ENCODE measurements at places on chromosomes 1 and 21.

- no peak for DNase-seq
Observed at GRCh38 chr1:49293016-49293415, 516.3 kb upstream of the BEND5 start.

- DNase-seq: peak; percentile 65
Observed at GRCh38 chr1:5745800-5746610, 246.2 kb downstream of the NPHP4 start.

DNA sequence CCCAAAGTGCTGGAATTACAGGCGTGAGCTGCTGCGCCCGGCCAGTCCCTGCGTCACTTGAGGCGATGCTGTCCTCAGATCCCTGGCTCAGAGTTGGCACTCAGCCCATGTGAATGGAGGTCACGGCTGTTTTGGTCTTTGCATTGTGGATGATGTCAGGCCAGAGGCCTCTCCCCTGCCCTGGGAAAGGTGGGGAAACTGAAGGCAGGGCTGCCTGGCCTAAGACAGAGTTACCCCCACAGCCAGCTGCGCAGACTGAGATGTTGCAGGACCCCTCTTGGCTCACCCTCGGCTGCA is 821 bp downstream of the MASP2 start:
- DNase-seq: no peak

- no peak for DNase-seq
Observed at GRCh38 chr21:26572076-26572701, 897 bp downstream of the CYYR1 start.

GRCh38 chr1:63135174-63135512 is 187.2 kb upstream of the FOXD3 start:
- no peak for DNase-seq

DNA sequence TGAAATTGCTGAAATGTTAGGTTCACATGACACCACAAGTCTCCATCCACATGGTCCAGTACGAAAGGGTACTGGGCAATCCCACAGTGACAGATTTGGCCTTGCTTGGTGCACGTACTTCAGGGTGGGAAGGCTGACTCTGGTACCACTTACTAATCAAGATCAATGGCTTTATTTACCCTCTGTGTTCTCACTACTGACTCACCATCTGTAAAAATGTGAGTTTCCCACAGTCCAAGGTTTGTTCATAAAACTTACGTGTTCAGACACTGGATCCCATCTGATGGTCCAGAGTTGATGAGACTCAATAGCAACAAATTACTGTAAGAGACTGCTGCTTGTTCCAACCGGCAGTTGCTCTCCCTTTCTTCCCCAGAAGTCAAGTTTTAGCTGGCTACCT is 231.7 kb downstream of the LMX1A start:
- DNase-seq: no peak

DNA sequence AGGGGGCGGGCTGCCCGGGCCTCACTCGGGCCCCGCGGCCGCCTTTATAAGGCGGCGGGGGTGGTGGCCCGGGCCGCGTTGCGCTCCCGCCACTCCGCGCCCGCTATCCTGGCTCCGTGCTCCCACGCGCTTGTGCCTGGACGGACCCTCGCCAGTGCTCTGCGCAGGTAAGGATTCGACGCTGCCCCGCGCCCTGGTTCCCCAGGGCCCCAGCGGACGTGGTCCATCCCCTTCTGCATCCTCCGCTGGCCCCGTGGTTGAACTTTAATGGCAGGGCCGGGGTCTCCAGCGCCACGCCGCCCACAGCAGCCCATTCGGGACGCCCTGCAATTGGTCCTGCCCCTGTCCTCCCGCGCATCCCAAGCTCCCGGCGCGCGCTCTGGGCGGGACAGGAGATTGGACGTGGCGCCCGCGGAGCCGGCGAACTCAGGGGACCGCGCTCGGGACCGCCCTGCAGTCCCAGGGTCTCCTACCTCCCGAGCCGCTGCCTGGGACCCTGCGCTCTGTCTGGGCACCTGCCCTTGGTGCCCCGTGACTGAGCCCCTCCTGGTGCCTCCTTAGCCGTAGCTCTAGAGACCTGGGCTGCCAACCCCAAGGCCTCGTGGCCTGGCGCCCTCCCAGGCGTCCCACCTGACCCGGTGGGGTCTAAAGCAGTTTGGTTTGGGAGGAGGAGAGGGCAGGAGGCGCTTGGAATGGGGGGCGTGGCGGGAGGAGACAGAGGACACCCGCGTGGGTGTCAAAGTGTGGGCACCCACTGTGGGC is at the start of gene ALPL:
ALPL (plus strand) TSS at position 73 of the 762 bp plus-strand sequence. CDS start 44,659 bp downstream, outside the sequence.
- no peak for DNase-seq

GRCh38 chr1:199449221-199449620 is 578.3 kb upstream of the NR5A2 start:
- DNase-seq: no peak

DNA sequence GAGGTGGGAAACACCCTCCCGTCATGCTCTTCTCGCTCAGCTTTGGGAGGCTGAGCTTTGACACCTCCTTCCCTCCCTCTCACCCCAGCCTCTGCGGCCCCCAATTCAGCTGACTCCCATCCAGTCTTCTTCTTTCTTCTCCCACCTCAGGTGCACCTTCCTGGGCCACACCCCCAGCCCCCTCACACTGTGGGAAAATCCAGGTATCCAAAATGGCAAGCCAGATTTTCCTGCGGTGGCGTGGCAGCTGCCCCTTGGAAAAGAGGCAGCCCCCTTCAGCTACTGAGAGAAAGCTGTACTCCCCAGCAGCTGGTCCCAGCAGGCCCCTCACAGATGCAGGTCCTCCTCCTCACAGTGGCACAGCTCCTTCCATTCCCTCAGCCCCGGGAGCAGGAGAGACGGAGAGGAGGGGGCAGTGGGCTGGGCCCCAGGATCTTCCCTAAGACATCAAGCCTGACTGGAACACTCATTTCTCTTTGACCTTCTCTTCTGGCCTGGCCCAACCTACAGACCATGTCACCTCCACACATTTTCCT is 61.6 kb downstream of the OPTC start:
- no peak for DNase-seq

DNA sequence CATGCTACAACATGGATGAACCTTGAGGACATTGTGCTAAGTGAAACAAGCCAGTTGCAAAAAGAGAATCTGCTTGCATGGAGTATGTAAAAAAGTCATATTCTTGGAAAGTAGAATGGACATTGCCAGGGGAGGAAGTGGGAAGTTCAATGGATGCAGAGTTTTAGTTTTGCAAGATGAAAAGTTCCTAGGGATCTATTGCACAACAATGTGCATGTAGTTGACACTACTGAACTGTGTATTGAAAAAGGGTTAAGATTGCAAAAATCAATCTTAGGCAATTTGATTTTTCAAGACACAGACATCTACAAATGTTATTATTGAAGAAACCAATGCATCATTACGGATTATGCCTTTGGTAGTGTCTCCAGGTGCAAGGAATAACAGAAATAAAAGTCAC is 50.3 kb upstream of the MAGI3 start:
- no peak for DNase-seq

GRCh38 chr21:10463156-10463555 is 58.2 kb upstream of the TPTE start:
- DNase-seq: no peak

- no peak for DNase-seq
Observed at GRCh38 chr1:52915211-52915854, 6.2 kb downstream of the ECHDC2 start.

DNA sequence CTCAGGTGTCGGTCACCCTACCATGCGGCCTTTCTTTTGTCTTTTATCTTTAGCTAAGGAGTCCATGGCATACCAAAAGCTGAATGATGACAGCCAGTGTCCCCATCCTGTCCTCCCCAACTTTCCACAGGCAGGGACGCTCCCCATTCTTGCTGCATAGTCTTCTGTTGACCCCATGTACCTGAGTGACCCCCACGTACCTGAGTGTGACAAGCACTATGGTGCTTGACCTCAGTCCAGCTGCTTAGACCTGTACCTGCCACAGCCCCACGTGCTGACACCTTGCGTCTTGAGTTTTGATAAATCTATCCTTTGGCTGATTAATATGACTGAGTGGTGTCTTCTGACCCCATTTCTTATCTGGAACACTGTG is 26.9 kb downstream of the SKI start:
- DNase-seq: no peak

Data from substantia nigra (tissue), 51 donors.